ENCODE measurements at places on chromosomes 13 and 19.

- no peak for DNase-seq
Observed at GRCh38 chr19:46555628-46556280, 45.4 kb upstream of the CALM3 start.

GRCh38 chr13:26707122-26708006 lies 53.2 kb downstream of the GPR12 start:
- DNase-seq, result peak; percentile 7

GRCh38 chr19:48102870-48103751 lies 7.5 kb downstream of the PLA2G4C start:
- DNase-seq, result no peak

DNA sequence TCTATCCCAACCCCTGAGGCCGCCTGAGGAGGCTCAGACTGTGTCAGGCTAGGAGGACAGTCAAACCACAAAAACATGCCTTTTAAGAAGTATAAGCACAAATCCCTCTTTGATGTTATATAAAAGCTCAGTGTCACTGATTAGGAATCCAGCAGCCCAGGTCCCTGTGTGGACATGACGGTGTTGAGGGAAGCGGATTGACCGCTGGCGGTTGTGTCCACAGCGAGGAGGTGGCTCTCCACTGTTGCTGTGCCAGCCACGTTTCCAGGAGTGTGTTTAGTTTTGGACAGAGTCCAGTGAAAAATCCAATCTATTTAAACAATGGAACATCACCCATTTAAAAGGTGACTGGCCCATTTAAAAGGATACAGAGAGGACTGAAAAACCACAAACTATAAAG lies 7.5 kb upstream of the GJA3 start:
- DNase-seq, result no peak

DNA sequence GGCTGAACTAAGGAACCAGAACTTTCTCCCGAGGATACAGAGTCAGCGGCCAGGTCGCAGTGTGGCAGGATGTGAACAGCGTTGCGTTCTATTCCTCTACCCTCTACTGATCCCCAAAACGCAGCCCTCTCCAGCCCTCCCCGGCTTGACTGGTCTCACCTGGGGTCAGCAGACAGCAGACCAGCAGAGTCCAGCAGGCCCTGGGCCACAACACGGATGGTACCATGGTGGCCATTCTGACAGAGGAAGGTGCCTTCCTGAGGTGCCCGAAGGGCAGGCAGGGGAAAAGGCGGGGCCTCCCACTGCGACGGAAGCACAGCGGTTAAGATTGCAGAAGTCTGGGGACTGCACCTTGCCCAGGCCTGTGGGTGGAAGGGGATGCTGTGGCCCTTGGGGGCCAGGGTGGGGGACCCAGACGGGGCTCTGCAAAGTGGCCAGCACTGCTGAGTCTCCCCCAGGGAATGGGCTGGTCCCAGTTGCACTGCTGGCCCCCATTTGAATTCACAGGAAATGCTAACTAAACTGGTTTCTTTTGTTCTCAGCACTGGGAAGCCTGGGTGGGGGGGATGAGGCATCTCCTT lies at the start of gene ICAM3:
Gene ICAM3 (minus strand): TSS at position 245 of the 581 bp plus-strand sequence. CDS start 10 bp downstream, at position 235.
- DNase-seq, result no peak

GRCh38 chr13:106350208-106350607 lies 185.3 kb downstream of the EFNB2 start:
- no peak for DNase-seq

- no peak for DNase-seq
Observed at GRCh38 chr19:1468821-1469254, 10.2 kb downstream of the C19orf25 start.

DNA sequence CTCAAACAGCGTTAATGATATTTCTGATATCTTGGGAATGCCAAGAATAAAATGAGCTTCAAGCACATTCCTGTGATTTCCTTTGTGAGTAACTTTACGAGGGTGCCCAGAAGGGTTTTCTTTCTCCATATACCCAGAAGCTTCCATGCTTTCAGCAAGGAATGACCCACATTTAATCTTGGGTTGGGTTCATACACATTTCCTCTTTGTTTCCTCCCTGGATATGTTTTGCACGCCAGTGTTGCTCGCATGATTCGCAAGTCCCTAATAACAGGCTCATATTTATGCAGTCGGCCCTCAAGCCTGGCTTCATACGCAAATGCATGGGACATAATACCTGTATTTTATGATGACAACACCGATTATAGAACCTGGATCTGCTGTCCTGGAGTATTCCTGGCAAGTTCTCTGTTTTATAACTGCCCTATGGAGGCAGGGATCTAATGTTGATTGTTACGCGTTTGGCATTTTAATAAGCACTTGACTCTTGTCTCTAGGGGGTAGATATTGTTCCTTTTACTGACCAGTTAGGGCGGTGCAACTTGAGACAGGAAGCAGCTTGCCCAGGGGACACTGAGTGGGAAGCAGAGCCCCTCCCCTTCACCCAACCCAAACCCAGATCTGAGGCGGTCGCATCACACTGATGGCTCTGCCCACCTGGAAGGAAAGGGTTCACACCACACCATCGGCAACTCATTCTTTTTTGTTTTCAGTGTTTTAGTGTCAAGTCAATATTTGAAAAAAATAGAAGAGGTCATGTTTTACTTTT lies 220.4 kb upstream of the SOX1 start:
- DNase-seq, result no peak

DNA sequence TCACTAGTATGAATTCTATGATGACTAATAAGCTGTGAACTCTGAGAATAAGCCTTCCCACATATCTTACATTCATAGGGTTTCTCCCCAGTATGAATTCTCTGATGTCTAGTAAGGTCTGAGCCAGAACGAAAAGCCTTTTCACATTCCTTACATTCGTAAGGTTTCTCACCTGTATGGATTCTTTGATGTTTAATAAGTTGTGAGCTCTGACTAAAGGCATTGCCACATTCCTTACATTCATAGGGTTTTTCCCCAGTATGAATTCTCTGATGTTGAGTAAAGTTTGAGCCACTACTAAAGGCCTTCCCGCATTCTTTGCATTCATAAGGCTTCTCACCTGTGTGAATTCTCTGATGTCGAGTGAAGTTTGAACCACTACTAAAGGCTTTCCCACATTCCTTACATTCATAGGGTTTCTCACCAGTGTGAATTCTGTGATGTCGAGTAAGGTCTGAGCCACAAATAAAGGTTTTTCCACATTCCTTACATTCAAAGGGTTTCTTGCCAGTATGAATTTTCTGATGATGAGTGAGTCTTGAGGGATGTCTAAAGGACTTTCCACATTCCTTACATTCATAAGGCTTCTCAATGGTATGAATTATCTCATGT lies 30.7 kb upstream of the ZFP82 start:
- DNase-seq, result no peak

- DNase-seq, result no peak
Observed at GRCh38 chr19:16036397-16036925, 39.8 kb upstream of the TPM4 start.

GRCh38 chr19:56091066-56091490 lies 30.0 kb downstream of the ZNF787 start:
- DNase-seq, result no peak

- DNase-seq, result no peak
Observed at GRCh38 chr13:25652764-25653163, 281.0 kb downstream of the ATP8A2 start.

- no peak for DNase-seq
Observed at GRCh38 chr13:111966933-111967332, 100.0 kb upstream of the SOX1 start.

- no peak for DNase-seq
Observed at GRCh38 chr13:27112006-27112405, 59.6 kb downstream of the USP12 start.

DNA sequence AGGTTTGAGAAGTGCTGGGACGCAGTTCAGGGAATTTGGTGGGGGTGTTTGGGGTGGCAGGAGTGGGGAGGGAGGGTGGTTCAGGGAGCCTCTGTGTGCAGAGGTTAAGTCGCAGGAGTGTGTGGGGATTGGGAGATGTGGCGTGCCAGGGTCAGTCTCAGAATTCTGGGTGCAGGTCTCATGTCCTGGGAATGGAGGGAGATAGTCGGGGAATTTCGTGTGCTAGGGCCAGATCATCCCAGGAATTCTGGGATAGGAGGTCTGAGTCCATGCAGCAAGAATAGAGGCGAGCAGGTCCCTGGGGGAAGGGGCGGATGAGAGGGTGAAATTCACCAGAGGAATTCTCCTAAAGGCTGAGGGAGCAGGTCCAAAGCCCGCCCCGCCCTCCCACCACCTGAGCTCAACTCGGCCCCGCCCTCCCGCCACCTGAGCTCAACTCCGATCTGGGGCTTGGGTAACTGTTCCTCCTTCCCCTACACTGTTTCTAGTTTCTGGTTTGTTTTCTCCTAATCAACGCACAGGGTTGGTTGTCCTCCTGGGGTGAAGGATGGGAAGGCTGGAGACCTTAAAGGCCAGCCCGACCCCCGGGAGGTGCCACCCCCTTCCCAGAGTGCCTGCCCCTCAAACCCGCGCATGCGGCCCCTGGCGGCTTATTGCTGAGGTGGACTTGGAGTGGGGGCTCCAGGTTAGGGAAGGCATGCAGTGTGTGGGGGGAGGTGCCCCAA lies 15.2 kb downstream of the KCNC3 start:
- DNase-seq, result no peak

GRCh38 chr19:39497996-39498797 lies 550 bp upstream of the DLL3 start:
- DNase-seq, result no peak
